ENCODE measurements at places on chromosomes 3 and 15. TPM values are rescaled to one million over a fixed set of nuclear protein-coding genes. Genes with fewer than 3 reads are reported as not detected.

The MESP2 gene
- not detected for total RNA-seq

- no peak for DNase-seq
These were observed 15.9 kb upstream of the CHST2 start for GRCh38 chr3:143103652-143104051.

GRCh38 chr15:51677452-51677851 is 3.9 kb upstream of the SCG3 start:
- no peak for DNase-seq

GRCh38 chr3:135556174-135556573 is 409.4 kb upstream of the PPP2R3A start:
- DNase-seq, result no peak

All from right atrium auricular region (tissue), 2 donors.